ENCODE measurements at places on chromosomes 3 and 15.

- no peak for DNase-seq
These were observed 44.7 kb downstream of the FAM43A start for GRCh38 chr3:194730365-194730764.

DNA sequence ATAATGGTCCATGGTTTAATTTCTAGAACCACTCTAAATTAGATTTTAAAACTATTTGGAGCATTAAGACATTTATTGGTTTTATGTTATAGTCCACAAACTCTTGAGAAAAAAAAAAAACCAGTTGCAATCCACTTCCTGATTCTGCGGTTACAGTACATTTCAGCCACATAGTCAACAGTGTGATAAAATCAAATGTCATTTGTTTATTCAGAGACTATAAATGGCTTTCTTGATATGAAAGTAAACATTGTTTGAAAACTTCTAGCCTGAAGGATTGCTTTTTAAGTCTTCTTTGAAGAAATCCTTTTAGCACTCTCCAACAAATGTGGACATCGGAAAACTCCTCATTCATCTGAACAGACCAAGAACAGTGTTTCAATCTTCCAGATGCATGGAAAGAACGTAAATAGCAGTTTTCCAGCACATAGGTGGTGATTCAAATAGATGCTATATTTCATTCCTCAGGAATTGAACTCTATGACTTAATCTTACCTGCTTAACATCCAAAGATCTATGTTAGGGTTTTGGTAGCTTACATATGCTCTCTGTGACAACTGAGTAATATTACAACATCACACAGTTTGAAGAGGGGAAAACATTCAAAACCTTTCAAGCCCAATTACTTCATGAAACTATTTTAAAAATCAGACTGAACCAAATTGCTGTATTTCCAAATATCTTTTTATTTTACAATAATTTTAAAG lies 87.8 kb upstream of the UBE2E2 start:
- no peak for DNase-seq

DNA sequence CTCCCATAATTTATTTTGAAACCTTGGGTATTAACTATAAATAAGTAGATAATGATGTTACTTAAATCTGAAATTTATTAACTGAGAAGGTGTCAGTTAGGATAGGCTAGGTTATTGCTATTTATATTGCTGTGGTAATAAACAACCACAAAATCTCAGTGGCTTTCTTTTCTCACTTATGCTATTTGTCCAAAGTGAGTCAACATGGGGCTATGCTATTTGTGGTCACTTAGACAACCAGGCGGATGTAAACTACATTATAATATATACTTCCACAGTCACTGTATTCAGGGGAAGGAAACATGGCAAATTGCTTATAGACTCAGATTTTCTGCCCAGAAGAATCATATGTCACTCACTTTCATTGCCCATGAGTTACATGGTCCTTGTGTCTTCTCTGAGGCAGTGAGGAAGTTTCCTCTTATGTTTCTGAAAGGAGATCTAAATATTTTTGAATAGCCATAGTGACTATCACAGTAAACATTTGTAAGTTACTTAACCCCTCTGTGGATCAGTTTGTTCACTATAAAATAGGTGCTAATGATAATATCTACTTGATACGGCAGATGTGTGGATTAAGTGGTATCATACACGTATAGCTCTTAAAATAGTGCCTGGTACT lies 19.8 kb downstream of the HMG20A start:
- DNase-seq = peak; percentile 77

DNA sequence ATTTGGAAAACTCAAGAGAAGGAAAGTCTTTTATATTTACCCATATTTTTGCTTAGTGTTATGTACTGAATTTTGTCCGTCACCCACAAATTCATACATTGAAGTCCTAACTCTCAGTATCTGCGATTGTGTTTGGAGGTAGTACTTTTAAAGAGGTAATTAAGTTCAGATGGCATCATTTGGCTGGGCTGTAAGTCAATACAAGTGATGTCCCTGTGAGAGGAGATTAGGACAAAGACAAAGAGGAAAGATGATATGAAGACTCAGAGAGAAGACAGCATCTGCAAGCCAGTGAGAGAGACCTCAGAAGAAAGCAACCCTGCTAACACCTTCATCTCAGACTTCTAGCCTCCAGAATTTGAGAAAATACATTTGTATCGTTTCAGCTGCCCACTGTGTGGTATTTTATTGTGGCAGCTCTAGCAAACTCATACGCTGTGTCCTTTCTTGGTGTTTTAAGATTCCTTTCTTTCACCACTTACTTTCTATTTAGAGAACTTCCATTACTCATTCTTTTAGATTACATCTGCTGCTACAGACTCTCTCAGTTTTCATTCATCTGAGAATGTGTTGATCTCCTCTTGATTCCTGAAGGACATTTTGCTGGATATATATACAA lies 17.0 kb downstream of the LRCH3 start:
- DNase-seq = peak; percentile 55

DNA sequence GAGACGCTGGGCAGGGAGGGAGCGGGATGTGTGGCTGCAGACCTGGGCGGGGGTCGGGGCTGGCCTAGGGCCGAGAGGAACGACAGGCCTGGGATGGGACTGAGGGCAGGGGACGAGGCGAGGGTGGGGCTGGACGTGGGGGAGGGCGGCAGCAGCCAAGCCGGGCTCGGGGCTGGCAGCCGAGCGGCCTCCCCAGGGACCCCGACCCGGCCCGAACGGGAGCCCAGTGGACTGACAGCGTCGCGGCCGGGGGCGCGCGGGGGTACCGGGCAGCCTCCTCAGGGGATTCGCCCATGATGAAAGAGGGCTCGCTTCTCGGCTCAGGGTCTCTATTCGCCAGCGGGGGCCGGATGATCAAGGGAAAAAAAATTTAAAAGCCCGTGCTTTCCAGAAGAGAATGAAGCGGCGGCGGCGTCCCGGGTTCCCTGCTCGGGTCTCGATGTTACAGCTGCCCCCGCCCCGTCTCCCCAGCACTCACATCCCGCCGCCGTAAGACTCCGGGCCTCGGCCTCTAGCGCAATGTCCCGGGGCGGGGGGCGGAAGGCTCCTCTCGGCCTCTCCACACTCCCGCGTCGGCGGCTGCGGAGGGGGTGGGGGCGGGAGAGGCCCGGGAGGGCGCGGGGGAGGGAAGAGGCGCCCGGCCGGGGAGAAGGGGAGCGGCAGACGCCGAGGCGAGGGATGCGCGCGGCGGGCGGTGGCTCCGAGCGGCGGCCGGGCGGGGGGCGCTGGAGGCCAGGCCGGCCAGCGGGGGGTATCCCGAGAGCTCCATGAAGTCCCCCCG lies 4.3 kb downstream of the PTH1R start:
- no peak for DNase-seq

DNA sequence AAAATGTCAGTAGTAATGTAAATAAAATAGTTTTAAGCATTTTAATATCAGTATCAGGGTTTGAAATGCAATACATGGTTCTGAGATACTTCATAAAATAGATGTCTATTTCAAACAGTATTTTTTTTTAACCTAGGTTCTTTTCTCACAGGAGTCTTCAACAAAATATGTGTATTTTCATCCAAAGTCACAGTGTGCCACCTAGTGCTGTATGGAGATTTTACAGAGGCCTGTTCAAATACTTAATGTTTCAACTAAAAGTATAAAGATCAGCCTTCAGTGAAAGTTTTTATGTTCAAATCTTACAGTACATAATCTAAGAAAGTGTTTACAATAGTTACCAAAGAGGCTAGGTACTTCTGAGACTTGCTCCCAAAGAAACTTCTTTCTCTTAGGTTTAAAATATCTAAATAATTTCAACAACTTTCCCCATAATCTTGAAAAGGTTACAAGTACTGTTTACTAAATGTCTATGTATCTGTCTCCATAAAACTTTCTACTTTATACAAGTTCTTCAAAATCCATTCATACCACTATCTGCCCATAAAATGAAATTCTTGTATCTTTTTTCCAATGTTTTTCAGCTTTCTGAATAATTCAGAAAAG lies 38.3 kb downstream of the SCAPER start:
- DNase-seq = peak; percentile 70

GRCh38 chr3:148178503-148178902 lies 519.2 kb upstream of the AGTR1 start:
- DNase-seq = peak; percentile 41

GRCh38 chr3:160403796-160404470 lies 4.5 kb downstream of the SMC4 start:
- peak; percentile 34 for DNase-seq

- no peak for DNase-seq
These were observed 24.7 kb downstream of the PCOLCE2 start for GRCh38 chr3:142863930-142864920.

- DNase-seq = no peak
These were observed 134.4 kb upstream of the KCNH8 start for GRCh38 chr3:19013879-19014278.

DNA sequence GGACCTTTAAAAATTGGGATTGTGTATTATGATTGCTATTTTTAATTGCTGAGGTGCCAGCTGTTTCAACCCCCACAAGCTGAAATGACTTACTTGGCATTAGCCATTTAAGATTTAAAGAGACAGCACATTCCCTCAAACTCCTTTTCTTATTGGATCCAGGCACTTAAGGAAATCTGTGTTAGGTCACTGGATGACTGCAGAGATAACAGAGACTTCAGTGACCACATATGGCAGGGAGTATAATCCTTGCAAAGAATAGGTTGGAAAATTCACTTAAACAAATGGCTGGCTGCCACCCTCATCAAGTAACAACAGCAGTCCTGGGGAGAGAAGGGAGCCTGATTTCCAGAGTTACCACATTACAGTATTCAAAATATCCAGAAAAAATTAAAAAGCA lies 66.6 kb downstream of the SLMAP start:
- no peak for DNase-seq

- peak; percentile 44 for DNase-seq
These were observed 128.5 kb upstream of the RBMS3 start for GRCh38 chr3:29152379-29152778.

GRCh38 chr3:35946854-35947515 lies 307.7 kb downstream of the ARPP21 start:
- DNase-seq = no peak

DNA sequence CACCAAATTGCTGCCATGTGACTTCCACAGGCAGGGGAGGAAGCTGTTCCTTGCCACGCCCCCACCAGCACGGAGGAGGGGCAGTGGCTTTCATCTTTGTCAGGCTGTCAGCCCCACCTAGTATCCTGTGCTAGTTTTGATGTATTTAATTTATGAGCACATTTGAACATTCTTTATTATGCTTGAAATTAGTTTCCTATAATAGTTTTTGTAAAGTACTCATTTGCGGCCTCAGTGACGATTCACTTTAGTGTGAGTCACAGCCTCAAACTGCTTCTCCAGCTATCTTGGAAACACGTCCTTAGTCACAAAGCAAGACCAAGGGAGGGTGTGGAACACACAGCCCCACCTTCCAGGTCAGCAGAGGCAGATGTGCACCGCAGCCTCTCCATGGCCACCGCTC lies 239.9 kb upstream of the ATP10A start:
- DNase-seq = no peak

DNA sequence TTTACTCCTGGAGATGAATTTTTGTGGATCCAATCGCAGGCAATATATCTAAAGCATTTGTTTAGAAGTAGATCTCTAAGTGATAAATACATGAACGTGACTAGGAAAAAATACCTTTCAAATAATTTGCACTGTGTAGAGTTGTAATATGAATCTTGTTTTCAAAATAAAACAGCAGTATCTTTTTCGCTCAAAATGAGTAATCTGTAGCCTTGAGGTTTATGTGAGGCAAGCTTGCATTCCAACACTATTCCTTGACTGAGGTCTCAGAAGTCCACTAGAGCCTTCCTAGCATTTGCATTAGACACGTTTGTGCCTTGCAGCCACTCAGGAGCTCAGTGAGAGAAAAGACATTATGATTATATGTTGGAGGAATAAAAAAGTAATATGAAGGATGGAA lies 138.3 kb upstream of the ROBO1 start:
- DNase-seq = peak; percentile 63

GRCh38 chr15:35769656-35770055 lies 223.7 kb upstream of the DPH6 start:
- DNase-seq = no peak

- DNase-seq = no peak
These were observed 165.5 kb downstream of the FBLN2 start for GRCh38 chr3:13714251-13714916.

DNA sequence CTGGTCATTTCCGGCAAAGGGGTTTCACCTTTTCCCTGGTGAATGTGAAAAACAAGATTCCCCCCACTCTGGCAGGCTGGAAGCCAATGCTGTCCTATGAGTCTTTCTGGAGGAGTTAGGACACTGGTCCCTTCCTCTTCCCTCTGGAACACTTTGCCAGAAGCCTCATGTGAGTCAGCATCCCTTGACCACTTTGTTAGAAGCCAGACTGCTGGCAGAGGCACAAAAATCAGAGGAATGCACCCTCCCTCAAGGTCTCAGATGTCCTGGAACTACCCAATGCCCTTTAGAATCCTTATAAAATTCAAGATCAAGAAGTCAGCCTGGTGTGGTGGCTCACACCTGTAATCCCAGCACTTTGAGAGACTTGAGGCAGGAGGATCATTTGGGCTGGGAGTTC lies 26.6 kb downstream of the ITGB5 start:
- DNase-seq = peak; percentile 96

GRCh38 chr15:82127581-82127980 lies 81.8 kb upstream of the MEX3B start:
- DNase-seq = no peak

GRCh38 chr3:55180936-55181535 lies 253.2 kb upstream of the LRTM1 start:
- DNase-seq = peak; percentile 73

DNA sequence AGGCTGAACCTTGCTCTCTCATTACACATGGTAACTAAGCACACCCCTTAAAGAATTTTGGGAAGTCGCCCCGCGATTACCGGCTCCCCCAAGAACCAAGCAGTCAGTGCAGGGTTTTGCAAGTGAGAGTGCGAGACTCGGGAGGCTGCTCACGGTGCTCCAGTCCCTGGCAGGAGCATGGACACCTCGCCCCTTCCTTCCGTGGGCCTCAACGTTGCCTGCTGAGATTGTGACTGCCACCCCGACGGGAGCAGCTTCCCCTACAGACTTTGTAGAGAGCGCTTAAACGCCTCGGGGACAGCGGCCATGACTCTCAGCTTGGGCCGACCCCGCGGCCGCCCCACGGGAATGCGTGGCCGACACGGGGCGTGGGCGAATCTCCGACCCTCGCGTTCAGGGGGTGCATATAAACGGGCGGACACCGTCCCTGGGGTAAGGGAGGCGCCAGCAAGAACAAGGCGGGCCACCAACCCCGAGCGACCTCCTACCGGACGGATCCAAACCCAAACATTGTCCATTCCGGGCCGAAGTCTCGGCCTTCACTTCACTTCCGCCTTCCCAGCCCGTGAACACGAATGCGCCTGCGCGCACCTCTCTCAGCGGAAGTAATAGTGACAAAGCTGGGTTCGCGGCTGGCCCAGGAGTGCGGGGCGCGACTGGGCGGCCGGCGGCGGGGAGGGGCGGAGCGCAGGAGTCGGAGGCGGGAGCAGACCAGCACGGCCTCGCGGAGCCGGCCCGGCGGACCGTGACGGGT lies at the start of gene ATP2C1:
Gene ATP2C1, plus strand, starts transcription at position 709 of the 754 bp plus-strand sequence. CDS start 686 bp downstream, outside the sequence.
- peak; percentile 96 for DNase-seq

Measured in choroid plexus epithelial cell (primary cell).